ENCODE measurements at places on chromosomes 12 and 14.
A peak's percentile ranks its signal among the peaks of the same experiment; 100 is the strongest.

DNA sequence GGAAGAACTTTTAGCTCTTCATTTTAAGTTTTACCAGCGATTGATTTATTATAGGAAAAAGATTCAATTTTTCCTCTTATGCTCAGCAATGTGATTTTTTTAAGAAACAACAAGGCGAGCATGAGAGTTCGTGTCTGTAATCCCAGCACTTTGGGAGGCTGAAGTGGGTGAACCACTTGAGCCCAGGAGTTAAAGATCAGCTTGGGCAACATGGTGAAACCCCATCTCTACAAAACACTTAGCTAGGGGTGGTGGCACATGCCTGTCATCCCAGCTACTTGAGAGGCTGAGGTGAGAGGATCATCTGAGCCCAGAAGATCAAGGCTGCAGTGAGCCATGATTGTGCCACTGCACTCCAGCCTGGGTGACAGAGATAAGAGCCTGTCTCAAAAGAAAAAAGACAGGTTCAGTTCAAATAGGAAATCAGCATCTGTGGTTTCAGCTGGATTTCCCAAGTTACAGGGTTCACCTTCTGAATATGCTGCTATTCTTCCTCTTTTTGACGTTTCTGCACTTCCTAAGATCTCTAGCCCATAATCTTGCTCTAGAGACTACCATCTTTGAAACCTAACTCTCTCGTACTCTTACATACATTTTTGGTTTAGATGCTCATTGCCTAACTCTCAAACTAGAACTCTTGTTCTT is 274.7 kb downstream of the SEC23A start:
- no peak for DNase-seq

- no peak for DNase-seq
Observed at GRCh38 chr12:119008691-119009221, 27.4 kb downstream of the SRRM4 start.

GRCh38 chr12:24778486-24779304 is 170.2 kb downstream of the BCAT1 start:
- peak; percentile 61 for DNase-seq

DNA sequence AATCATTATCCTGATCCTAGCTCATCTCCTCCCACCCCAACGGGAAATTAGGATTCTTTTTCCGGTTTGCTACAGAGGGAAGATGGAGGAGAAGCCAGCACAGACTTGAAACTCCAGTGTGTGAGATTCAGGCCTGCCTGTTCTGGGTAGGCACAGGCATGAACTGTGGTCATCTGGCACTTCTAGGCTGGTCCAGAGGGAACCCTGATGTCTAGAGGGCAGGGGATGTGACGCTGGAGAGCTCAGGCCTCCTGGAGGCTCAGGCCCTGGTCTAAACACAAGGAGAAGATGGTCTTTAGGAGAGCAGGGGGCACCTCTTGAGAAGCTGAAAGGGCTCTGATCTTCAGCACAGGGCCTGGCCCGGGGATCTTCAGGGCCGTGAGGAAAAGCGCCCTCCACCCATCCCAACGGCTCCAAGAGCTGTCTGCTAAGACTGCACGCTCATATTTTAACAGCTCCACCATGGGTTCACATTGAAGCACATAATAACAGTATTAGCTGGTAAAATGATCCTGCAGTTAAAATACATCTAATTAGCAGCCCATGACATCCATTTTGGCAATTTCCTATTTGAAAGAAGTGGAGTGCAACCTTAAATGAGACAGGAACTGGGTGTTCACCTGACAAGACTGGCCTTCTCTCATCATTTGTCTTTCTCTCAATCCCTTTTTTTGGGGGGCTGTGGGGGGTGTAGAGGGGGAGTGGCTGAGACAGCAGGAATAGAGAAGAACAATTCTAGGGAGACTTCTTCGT is 35.4 kb downstream of the BCL11B start:
- DNase-seq, result no peak

GRCh38 chr14:96162265-96162664 is 42.4 kb upstream of the BDKRB2 start:
- DNase-seq, result no peak

- DNase-seq, result no peak
Observed at GRCh38 chr14:27075503-27075902, 477.7 kb upstream of the NOVA1 start.

GRCh38 chr14:100041271-100041670 is 24.0 kb upstream of the EVL start:
- peak; percentile 26 for DNase-seq

- DNase-seq, result peak; percentile 82
Observed at GRCh38 chr12:24742378-24742777, 206.5 kb downstream of the BCAT1 start.

- DNase-seq, result no peak
Observed at GRCh38 chr12:108670066-108670631, 36.5 kb upstream of the SELPLG start.

- no peak for DNase-seq
Observed at GRCh38 chr12:95100264-95101190, 27.1 kb upstream of the NR2C1 start.

GRCh38 chr12:106776897-106777296 is 2.4 kb downstream of the RIC8B start:
- DNase-seq, result no peak

GRCh38 chr12:119375883-119376190 is 41.3 kb downstream of the CCDC60 start:
- DNase-seq, result no peak

GRCh38 chr12:42365486-42365885 is 39.5 kb downstream of the PPHLN1 start:
- DNase-seq, result no peak

DNA sequence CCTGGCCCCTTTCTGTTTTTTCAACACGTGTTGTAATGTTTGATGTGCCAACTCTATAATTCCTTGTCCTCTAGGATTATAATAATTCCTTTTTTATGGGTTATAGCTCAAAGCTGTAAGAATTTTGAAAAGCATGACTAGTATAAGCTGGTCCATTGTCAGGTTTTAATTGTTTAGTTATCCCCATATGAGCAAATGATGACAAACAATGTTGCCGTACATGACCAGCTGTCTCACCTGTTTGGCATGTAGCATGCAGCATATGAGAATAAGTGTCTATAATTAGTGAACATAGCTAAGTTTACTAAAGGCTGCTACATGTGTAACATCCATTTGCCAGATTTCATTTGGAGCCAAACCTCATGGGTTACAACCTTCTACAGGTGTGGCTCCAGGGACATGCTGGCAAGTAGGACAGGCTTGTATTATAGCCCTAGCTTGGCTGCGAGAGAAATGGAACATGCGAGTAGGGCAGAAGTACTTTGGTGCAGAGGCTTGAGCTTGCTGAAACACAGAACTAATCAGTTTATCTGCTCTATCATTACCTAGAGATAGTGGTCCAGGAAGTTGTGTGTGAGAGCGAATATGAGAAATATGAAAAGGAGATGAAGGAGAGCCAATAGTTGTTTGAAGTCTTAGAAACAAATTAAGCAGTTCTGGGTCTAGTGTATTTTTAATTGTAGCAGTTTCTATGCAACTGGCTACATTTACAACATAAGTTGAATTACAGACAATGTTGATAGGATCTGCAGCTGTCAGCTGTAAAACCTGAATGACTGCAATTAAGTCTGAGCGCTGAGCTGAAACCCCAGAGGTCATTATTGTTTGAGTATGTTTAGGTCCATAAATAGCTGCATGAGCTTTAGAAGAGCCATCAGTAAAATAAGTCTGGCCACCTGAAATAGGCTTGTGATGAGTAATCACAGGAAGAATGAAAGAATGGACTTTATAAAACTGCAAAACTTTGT is 22.6 kb upstream of the MAPKAPK5 start:
- no peak for DNase-seq

- DNase-seq, result no peak
Observed at GRCh38 chr12:50615907-50616296, 111.1 kb downstream of the DIP2B start.

GRCh38 chr14:72962829-72963312 is 36.6 kb downstream of the DCAF4 start:
- DNase-seq, result no peak

- peak; percentile 73 for DNase-seq
Observed at GRCh38 chr14:60327447-60328331, 78.7 kb downstream of the PPM1A start.

- DNase-seq, result no peak
Observed at GRCh38 chr14:26820138-26820537, 222.3 kb upstream of the NOVA1 start.

DNA sequence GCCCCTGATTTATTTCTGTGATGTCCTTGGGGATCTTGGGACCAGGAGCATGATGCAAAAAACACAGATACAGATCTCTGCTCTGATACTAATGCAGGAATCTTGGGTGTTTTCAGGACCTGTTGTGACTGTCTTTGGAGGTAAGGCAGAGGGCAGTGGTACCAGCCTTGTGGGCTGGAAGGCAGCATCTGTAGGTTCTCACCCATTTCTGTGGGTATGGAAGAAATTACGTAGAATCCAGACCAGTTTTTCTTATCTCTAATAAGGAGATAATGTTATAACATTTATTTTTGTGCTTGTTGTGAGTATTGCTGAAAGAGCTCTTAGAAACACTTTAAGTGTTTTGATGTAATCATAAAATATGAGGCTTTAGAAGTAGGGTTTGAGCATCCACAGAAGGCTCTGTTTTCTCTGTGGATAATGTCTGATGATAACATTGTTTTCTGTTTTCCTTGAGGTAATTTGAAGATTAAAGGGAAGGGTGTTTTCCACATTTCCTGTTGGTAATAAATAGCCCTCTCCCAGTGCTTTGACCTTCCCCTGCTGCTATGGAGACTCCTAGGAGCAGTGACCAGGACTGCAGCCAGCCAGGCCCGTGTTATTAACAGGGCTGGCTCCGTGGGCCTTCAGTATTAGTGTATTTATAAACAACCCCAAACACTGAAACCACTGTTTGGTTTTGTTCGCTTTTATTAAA is 9.4 kb upstream of the DCP1B start:
- no peak for DNase-seq

GRCh38 chr12:4303750-4304149 is 17.3 kb upstream of the TIGAR start:
- no peak for DNase-seq

DNA sequence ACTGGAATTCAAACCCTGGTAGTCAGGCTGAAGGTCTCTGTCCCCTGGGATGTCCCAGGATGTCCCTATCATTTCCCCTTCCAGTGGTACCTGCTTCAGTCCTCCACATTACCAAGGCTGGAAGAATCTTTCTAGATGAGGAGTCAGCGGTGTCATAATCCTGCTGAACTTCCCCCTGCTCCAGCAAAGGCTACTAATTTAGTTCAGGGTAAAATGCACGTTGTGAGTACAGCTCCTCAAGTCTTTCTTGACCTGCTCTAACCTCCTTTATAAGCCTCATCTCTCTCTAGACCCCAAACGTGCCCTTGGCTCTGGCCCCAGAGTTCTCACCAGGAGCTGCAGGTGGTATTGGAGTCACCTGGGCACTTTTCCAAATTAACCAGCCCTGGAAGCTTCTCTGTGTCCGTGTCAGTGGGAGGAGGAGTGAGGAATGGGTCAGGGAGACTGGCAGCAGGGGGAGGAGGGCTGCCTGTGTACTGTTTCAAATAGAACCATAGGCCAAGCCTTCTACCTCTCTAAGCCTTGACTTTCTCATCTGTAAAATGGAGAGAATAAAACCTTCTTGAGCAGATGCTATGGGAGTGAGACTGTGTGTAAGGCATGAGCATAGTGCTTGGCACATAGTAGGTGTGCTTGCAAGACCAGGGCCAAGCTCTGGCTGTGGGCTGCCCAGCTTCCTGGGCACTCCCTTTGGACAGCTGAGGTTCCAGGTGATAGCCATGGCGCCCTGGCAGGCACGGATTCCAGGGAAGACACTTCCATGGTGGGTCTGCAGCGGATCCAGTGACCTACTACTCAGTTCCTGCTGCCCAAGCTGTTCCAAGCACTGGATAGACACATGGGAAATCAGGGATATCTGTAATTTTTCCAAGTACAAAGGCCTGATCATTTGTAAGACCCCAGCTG is 24.5 kb downstream of the ASB2 start:
- no peak for DNase-seq

- DNase-seq, result no peak
Observed at GRCh38 chr12:56998981-56999380, 7.4 kb downstream of the ZBTB39 start.

- DNase-seq, result peak; percentile 60
Observed at GRCh38 chr12:90959538-90960139, 4.7 kb upstream of the CCER1 start.

DNA sequence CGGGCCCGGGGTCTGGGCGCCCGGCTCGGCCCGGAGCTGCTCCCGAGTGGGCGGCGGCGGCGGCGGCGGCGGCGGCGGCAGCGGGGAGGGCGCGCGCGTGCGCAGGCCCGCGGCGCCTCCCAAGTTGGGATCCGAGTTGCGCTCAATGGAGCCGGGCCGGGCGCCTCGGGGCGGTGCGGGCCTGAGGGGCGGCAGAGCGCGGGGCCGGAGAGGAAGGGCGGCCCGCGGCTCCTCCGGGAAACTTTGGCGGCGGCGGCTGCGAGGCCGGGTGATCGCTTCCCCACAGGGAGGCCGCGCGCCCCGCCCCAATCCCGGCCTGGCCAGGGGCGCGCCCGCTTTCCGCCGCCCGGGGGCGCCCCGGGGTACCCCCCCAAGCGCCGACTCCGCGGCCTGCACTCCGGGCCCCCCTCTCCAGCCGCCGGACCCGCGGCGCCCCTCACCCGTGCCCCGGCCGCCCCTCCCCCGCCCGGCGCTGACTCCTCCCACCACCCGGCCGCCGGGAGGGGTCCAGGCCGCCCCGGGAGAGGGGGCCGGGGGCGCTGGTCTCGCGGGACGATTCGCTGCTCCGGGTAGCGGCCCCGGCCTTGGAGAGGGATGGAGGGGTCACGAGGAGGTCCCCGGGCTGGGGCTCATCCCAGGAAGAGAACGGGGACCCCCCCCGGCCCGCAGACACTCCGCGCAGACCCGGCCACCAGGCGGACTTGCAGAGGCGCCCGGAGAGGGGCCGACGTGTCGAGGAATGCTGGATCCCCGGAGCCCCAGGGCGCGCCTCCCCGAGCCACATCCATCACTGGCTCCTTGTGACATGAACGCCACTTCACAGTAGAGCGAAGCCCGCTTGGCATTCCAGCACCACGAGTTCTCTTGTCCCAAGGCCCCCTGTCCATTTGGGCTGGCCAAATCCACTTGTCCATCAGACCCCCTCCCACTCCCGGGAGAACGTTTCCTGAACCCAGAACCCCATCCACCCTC is at the start of gene RILPL1:
TSS of gene RILPL1 (minus strand) at position 48 of the 972 bp plus-strand sequence. CDS start 237 bp downstream, outside the sequence.
- DNase-seq, result peak; percentile 49

- no peak for DNase-seq
Observed at GRCh38 chr14:92556863-92557543, 43.4 kb downstream of the RIN3 start.

DNA sequence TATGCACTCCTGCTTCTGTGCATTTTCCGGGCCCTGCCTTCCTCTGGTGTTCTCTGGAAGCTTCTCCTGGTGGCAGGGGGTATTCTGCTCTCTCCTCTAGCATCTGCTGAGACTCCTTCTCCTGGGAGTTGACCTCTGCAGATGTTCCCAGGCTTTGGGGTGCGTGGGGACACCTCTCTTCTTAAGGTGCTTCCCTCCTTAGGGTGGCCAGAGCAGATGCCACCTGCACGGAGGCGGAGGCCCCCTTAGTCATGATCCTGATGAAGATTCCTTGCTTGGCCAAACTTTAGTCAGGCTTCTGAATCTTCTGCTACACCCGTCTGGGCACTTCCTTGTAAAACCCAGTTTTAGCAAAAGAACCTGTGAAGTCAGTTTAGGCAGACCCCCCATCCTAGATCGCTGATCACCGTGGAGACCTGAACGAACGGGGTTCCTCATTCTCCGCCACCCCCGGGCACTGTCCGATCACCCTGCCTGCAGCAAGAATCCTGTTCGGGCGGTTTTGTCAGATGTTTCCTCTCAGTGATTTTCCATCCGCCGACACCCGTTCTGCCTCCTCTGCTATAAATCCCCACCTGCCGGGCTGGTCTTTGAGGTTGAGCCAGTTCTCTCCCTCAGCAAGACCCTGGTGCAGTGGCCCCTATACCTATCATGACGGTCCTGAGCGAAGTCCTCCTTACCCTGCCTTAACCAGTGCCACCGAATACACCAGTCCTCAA is 111.9 kb downstream of the CALM1 start:
- DNase-seq, result no peak
